ENCODE measurements at places on chromosomes 5 and 9. TPM values are rescaled to one million over a fixed set of nuclear protein-coding genes. Genes with fewer than 3 reads are reported as not detected.

DNA sequence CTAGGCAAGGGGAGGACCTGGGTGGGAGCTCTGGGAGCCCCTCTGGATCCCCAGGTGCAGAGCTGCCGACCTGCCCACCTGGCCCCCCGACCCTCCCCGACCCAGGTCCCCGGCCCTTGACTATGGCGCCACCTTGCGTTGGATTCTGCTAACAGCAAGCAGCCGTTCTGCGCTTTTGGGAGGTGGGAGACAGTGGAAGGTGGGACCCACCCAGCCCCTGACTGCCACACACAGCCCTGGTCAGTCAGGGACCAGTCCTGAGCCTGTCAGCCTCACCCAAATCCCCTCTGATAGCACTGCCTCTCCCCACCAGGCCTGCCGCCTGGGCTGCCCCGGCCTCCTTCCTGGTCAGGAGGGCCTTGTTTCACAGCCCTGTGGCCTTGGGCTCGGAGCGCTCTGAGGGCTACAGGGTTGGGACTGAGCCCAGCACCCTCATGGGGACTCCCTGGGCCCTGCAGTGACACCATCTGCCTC is 77.9 kb downstream of the HMCN2 start:
- no peak for DNase-seq

DNA sequence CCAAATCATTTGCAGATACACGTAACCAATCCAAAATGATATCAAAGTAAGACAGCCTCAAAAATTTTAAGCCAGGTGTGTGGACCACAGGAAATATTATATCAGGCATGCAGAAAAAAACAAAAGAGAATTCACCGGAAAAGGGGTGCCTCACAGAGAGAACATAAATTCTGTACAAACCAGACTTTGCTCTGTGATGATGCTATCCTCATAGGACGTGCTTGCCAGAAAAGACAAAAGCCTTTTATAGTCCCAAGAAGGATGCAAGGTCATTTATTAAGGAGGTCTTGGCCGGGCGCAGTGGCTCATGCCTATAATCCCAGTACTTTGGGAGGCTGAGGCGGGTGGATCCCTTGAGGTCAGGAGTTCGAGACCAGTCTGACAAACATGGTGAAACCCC is 16.8 kb upstream of the ATP6V1G1 start:
- DNase-seq: no peak

- DNase-seq: peak; percentile 67
Measured at GRCh38 chr5:33761139-33761538, 130.7 kb downstream of the ADAMTS12 start.

GRCh38 chr5:56147106-56147505 is 86.0 kb downstream of the ANKRD55 start:
- no peak for DNase-seq

DNA sequence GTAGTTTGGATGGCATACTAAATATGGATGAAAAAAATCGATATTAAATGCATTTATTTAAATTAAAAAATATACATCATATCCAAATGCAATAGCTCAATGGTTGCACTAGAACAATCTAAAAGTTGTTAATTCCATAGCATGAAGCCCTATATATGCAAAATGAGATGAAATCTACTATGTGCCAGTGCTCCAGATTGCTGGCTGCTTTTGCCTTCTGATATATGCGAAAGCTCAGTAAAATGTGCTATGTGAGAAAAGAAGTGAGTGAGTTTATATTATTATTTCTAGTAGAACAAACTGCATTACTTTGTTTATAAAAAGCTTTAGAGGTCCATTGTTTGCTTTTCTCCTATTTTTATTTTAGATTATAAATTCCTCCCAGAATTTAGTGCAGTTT is 186.7 kb downstream of the MAT2B start:
- no peak for DNase-seq

- peak; percentile 1 for DNase-seq
Measured at GRCh38 chr5:53191548-53192165, 82.1 kb upstream of the MOCS2 start.

The SLC34A3 gene
- total RNA-seq: 0.09 TPM

GRCh38 chr9:122930541-122931225 is 629 bp downstream of the ZBTB26 start:
- no peak for DNase-seq

DNA sequence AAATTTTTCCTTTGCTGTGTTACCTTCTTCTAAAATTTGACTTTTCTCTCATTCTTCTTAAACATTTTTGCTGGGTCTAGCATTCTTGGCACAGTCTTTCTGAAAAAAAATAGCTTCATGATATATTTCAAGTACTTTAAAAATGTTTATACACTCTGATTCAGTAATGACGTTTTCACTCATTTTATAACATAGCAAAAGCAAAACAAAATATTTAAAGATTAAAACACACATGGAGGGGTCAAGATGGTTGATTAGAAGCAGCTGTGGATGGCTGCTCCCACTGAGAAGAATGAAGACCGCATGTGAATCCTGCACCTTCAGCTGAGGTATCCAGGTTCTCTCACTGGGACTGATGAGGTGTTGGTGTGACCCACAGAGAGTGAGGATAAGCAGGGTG is 188.2 kb downstream of the SGCD start:
- DNase-seq: no peak

DNA sequence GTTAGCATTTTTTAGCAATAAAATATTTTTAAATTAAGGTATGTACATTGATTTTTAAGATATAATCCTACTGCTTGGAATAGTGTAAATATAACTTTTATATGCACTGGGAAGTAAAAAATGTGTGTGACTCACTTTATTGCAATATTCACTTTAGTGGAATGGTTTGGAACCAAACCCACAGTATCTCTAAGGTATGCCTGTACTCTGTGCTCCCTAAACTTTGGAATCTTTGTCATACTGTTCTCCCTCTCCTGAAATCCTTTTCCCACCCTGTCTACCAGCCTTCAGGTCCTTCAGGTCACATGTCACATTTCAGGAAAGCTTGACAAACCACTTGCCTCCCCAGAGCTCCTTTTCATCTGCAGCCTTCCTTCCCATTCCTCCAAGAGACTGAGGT is 308.7 kb downstream of the SPOCK1 start:
- peak; percentile 76 for DNase-seq

GRCh38 chr5:56247592-56247991 is 14.5 kb upstream of the ANKRD55 start:
- peak; percentile 48 for DNase-seq

- DNase-seq: peak; percentile 99
Measured at GRCh38 chr5:143205386-143205785, 198.1 kb downstream of the NR3C1 start.

The SLC1A1 gene
- total RNA-seq: 6.4 TPM

The PHYHD1 gene
- total RNA-seq: 4.6 TPM

The TMOD1 gene
- 0.48 TPM for total RNA-seq

The PCDHB15 gene
- total RNA-seq: 1.6 TPM

GRCh38 chr5:58407042-58407719 is 52.7 kb downstream of the PLK2 start:
- peak; percentile 85 for DNase-seq

DNA sequence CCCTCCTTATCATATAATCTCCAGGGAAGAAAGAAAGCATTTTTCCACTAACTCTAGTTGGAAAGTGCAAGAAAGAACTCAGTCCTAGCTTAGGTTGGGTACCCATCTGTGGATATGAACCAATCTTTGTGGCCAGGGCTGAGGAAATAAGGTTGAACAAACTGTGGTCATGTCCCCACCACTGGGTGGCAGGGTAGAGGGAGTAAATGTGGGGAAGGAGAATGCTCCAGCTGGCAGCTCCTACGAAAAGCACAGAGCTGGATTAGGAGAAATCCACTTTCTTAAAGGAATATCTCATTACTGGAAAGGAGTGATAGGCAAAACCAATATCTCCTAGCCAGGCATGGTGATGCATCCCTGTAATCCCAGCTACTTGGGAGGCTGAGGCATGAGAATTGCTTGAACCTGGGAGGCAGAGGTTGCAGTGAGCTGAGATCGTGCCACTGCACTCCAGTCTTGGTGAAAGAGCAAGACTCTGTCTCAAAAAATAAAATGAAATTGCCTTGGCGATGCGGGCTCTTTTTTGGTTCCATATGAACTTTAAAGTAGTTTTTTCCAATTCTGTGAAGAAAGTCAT is 175.1 kb downstream of the CCDC192 start:
- no peak for DNase-seq

GRCh38 chr9:97811533-97812246 is 41.3 kb upstream of the FOXE1 start:
- peak; percentile 59 for DNase-seq

DNA sequence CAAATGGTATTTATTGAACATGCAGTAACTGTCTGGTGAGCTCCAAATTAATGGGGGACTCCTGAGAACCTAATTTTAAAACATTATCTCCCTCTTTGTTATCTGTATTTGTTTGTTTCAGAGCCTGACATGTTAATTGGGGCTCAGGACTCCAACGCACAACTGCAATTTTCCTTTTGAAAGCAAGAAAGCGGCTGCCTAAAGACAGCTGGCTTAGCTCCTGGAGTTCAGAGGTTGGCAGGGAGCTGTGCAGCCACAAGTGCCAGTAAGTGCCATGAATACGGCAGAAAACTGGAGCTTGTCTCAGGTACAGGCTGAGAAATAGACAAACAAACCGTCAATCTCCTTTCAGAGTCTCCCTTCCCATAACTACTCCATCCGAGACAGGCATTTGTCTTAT is 80.9 kb downstream of the PPP2R2B start:
- DNase-seq: no peak

DNA sequence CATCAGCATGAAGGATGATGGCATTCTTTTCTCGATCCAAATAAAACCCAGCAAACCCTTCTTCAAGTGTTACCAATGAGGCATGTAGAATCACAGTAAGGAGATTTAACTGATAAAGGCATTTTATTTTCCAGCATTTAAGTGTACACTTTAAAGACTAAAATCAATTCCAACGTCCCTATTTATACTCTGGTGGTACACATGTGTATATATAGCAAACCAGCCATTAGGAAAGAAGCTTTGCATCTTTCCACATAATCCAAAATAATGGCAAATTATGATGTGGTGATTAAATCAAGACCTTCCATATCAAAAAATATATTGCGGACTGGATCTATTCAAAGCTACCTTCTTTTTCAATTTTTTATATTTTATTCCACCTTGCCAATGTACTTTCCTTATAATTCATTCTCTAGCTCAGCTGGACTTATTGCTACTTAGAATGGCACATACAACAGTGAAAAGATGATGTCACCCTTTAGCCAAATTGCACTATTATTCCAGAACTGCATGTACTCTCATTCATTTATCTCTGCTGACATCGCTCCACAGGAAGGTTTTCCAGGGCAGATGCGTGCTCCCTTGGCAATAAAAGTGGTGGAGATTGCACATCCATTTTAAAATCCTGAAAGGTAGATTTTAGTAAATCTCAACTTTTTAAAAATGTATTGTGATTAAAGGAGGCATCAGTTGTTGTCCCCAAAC is 63.3 kb upstream of the SLC30A5 start:
- no peak for DNase-seq
